ENCODE measurements at places on chromosomes 5 and 9.

DNA sequence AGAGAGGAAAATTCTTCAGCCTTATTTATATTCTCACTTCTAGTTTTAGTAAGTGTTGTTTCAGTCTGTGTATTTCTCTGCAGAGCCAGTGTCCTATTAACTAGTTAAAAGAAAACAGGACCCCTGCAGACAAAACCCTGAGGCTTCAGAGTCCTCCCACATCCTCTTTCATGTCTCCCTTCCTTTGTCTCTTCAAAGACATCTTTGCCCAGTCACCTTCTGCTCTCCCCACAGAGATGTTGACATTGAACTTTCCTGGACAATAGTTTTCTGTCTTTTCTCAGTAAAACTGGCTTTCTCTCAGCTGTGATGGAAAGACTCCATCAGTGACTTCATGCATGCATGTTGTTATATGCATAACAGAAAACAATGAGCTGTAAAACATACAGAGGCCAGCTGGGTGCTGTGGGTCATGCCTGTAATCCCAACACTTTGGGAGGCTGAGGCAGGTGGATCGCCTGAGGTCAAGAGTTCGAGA is 20.2 kb downstream of the GRAMD2B start:
- DNase-seq, result no peak

GRCh38 chr5:116944183-116944582 is 369.6 kb upstream of the SEMA6A start:
- DNase-seq, result no peak

GRCh38 chr5:96781031-96781971 is 26.4 kb downstream of the ERAP1 start:
- no peak for DNase-seq

DNA sequence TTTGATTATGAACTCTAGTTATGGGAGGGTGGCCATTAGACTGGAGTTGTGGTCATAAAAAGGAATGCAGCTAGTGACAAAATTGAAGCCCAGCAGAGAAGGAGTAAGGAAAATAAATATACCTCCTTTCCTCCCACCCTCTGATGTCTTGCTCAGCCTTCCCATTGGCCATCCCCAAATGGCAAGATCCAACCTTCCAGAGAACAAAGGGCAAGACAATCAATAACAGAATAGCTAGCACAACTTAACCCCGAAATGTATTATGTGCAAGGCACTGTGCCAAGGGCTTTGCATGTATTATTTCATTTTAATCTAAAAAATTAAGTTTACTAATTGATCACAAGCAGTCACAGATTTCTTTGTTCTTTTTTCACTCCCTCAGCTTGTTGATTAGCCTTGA is 3.6 kb downstream of the ITGA1 start:
- no peak for DNase-seq

GRCh38 chr5:107464416-107464815 is 206.3 kb downstream of the EFNA5 start:
- DNase-seq, result no peak

DNA sequence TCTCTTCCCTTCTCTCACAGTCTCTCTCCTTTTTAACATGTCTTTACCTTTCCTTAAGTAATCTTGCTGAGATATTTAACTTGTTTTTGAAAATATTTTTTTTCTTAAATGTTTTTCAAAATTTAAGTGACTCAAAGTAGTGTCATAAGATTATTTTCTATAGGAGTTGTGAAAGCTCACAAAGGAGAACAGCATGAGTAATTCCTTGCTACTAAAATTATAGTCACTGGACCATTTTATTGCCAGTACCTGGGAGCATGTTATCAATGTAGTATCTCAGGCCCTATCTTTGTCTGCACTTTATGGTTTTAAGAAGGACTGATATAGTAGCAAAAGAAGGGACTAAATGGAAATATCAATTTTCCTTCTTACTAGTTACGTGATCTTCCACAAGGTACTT is 181.9 kb downstream of the TMEM232 start:
- no peak for DNase-seq

DNA sequence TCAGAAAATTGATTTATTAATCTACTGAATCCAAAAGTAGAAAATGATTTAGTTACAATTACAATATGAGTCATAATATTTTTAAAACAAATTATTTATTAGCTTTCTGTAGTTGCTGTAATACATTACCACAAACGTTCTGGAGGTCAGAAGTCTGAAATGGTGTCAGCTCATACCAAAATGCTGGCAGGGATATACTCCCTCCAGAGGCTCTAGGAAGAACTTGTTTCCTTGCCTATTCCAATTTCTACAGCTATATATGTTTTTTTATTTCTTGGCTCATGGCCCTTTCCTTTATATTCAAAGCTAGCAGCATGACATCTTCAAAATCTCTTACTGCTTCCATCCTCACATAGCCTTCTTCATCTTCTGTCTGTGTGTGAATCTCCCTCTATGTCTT is 667.9 kb upstream of the ITGA1 start:
- DNase-seq, result no peak

DNA sequence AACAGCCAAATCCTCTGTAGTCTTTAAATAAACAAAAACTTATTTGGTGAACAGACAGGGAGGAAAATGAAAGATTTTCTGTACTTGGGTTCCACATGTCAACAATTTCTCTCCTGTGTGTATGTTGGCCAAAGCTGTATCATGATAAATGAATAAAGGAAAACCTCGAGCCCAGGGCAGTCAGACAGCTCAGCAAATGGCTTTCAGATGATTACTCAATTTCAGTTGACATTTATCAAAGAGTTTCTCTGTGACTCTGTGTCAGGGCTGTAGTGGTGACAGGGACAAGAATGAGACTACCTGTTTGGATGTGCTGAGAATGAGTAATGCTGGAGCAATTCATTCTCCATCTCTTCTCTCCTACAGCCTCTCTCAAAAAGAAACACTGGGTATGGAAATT is 45.7 kb upstream of the PTGS1 start:
- peak; percentile 44 for DNase-seq

- peak; percentile 59 for DNase-seq
Measured at GRCh38 chr5:148374690-148375360, 8.9 kb upstream of the FBXO38 start.

DNA sequence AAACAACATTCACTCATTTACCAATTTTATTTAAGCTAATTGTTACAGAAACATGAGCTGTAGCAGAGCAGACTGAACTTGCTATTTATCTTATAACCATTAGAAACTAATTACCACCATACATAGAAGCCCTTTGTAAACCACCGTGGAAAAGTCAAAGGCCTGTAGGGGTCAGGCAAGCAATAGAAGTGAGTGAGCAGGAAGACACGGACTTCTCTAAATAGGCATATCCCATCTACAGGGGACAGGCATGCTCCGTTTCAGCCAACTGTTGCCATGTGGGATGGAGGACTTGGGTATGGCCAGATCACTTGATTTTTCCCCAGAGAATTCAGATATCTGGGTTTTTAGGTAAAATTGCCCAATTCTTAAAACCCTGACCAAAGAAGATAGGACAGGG is 44.8 kb downstream of the PRRC1 start:
- DNase-seq, result peak; percentile 36

DNA sequence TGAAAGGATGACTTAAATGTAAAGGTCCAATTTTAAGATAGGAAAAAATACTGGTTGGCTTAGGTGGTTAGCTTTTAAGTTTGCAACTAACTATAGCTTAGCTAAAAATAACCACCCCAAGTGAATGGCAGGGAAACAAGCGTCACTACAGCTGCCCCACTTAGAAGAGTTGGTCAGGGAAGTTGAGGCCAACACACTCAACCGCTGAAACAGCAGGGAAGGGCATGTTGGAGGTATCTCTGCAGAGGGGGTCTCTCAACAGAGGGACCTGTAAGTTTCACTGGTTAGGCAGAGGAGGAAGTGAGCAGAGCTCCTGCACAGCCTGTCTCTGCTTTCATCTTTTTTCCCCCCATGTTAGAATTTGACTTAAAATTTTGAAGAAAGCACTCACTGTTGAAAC is 75.3 kb downstream of the LHFPL2 start:
- DNase-seq, result no peak

DNA sequence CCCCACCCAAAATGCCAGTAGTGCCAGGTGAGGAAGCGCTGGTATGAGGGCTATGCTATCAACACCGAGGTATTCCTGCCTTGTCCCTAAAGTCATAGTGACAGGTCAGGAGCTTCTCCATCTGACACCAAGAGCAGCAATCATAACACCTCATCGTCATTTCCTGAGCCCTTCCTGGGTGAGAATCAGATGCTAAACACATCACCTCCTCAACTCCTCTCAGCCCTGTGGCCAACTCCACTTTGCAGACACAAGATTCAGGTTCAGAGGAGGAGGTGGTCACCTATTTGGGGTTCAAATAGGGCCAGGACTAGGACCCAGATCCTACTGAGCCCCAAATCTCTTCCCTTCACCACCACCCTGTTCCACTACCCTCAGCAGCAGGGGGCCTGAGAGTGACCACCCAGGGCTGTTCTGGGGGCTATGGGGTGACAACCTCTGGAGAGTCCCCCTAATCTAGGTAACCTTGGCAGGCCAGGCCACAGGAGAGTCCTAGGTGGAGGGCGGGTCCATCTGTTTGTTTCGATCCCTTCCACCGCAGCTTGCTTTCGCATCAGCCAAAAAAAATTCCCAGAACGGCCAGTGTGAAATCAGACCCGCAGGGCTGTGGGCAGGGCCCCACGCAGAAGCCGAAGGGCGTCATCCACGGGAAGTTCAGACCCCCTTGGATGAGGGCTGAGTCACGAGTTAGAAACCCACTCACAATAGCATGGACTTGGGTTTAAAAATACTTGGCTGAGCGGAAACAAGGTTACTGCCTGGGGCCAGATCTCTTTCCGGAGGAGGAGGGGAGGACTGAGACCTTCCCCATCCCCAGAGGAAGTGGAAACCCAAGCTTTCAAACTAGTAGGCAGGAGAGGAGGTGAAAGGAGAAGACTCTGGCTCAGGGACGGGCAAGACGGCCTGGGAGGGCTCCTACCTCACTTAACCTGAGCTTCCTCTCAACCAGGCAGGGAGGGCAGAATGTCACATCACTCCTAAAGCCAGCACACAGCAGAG is 8.7 kb downstream of the STK10 start:
- DNase-seq, result no peak

GRCh38 chr9:99078717-99079116 is 26.2 kb upstream of the TGFBR1 start:
- no peak for DNase-seq

DNA sequence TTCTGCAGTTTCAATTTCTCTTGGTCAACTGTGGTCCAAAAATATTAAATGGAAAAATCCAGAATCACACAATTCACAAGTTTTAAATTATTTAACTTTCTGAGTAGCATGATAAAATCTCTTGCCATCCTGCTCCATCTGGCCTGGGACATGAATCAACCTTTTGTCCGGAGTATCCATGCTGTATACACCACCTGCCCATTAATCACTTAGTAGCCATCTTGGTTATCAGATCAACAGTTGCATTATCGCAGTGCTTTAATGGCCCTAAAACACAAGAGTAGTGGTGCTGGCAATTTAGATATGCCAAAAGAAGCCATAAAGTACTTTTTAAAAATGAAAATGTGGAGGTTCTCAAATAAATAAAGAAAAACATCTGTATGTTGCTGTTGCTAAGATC is 25.3 kb downstream of the EFCAB9 start:
- DNase-seq, result no peak

DNA sequence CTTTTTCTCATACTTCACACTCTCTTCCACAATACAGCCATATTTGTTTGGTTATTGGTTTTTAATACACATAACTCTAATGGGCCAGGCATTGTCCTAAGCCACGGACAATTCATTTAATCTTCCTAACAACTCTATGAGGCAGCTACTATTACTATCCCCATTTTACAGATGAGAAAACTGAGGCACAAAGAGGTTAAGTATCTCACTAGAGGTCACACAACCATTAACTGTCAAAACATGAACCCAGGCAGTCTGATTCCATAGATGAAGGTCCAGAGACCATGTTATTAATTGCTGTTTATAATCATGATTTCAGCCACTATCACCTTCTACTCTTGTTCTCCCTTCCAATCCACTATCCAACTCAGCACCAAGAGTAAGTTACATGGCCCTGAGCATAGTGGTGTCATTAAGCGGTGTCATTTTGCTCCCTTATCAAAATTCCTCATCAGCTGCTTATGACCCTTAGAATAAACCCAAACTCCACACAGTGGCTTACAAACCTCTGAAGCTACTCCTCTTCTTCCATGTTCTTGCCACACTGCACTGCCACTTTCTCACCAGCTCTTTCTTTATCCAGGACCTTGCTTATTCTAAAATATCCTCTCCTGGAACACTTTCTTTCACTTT is 22.7 kb downstream of the CLINT1 start:
- no peak for DNase-seq

DNA sequence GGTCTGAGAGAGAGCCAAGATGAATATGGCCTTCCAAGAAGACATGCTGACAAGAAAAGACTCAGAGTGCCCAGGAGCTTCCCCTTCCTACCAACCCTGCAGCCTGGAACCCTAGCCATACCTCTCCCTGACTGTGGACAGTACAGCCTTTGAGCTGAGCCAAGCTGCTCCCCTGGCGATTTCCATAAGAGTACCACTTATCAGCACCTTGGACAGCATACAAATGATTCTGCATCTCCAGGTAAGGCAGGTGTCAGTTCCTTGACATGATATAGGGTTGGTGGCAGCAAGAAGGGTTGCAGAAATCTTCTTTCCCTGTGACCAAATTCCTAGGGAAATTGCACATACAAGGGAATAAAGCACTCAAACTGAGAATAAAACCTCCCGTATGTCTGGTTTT is 58.3 kb downstream of the MFAP3 start:
- DNase-seq, result no peak

- DNase-seq, result no peak
Measured at GRCh38 chr5:150556859-150557508, 49.1 kb downstream of the NDST1 start.

- peak; percentile 62 for DNase-seq
Measured at GRCh38 chr5:160021831-160022446, 13.0 kb downstream of the TTC1 start.

DNA sequence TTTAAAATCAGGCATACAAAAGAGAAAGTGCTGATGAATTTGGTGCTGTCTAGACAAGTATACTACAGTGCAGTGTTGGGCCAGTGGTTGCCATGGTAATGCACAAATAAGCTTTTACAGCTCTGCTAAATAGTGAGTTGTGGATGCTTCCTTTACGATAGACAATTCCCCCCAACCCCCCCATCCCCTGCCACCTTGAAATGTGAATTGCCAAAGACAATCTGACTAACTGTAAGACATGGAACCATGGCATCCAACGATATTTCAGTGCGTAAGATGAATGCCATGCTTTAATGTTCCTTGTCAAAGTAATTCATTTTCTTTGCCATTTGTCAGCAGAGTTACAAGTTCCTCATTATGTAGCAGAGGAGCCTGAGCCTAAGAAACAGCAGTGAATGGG is 91.5 kb upstream of the NREP start:
- no peak for DNase-seq
